ENCODE measurements at places on chromosomes 5 and 9.

DNA sequence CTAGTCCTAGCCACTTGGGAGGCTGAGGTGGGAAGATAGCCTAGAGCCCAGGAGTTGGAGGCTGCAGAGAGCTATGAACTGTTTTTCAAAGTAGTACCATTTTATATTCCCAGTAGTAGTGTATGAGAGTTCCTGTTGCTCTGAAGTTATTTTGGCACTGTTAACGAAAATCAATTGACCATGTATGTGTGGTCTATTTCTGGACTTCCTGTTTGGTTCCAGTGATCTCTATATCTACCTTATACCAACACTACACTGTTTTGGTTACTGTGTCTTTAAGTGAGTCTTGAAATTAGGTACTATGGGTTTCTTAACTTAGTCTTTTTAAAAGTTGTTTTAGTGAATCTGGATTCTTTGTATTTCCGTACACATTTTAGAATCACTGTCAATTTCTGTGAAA, 13.6 kb downstream of the SLF1 start:
- peak; percentile 13 for DNase-seq

DNA sequence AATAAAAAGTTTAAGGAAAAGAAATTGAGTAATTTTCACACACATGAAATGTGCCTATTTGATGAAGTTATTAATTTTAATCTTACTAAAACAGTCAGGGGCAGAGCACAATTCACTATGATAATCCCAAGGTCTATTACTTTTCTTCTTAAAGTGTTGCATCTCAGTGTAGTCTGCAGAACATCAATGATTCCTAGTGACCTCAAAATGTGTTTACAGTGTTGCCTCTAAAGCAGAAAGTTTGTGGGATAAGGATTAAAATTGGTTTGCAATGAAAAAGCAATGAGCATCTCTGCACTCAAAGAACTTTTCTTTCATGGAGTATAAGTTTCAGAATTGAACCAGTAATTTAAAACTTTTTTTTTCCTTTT, 63.0 kb downstream of the CEP120 start:
- DNase-seq, result no peak

DNA sequence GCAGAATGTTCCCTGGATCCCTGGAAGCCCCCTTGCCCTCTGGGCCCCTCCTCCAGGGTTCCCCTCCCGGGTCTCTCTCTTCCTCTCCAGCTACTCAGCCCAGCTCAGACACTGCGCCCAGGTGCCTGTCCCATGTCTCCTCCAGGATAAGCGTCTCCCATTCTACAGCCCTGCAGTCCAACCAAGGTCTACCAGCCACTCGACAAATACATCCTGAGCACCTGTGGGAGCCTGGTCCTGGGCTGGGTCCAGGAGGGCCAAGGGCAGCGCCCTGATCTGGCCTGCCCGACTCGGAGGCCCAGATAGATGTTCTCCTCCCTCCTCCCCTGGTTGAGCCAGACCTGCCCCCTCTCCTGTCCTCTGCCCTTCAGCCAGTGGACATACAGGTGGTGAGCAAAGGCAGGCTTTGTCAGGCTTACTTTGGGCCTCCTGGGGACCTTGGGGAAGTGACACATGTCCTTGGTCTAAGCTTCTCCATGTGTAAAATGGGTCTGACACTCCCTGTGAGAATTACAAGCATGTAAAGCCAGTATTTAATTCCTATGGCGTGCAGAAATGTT, 1.4 kb downstream of the FLT4 start:
- no peak for DNase-seq

GRCh38 chr9:110068212-110068611, 139.7 kb downstream of the C9orf152 start:
- no peak for DNase-seq

GRCh38 chr5:59575648-59576445, 317.7 kb downstream of the PDE4D start:
- DNase-seq, result no peak

DNA sequence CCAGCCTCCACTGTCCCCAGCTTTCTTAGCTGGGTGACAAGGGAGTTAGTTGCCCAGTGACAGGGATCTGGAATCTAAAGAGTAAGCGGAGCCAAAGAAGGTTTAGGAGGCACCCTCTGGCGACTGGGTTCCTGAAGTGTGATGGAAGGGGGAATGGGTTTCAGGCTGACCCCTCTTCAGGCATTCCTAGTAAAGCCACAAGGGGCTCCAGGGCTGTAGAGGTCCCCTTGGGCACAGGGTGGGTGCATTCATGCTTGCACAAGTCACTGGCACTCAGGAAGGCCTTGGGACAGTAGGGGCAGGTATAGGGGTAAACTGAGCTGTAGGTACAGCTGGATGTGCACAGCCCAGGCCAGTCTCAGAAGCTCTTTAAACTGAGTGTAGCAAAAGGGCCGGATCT, 74.2 kb downstream of the CPLANE1 start:
- no peak for DNase-seq

GRCh38 chr9:105254226-105254625, 9.8 kb downstream of the SLC44A1 start:
- DNase-seq, result no peak

- no peak for DNase-seq
Measured at GRCh38 chr9:117138231-117138630, 276.6 kb downstream of the ASTN2 start.

GRCh38 chr9:2355697-2355983, 265.9 kb upstream of the VLDLR start:
- no peak for DNase-seq

GRCh38 chr5:176538989-176539384, 1.8 kb upstream of the RNF44 start:
- DNase-seq, result no peak

DNA sequence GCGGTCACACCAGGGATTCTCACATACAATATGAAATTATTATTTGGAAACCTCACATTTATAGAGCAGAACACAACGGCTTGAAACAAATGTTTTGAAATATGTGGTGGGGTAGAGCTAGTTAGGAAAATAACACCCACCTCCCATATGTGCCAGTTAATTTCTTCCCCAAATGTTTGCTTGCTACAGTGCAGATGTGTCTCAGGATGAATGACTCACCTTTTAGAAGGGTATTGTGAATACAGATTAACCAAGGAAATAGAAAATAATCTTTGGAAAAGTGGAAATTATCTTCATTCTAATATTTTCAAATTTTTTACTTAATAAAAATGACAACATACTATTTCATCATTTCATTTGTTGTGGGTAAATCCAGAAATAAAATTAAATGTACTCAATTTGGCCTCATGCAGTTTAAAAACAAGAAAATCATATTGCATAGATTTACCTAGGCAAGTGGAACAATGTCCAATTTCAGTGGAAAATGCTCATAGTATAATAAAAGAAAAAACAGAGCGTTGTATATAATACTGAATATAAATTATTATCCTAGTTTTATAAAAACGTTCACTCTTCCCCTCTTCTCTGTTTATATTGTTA, 39.3 kb upstream of the RICTOR start:
- no peak for DNase-seq

- DNase-seq, result peak; percentile 98
Measured at GRCh38 chr9:38068701-38069628, at the start of gene SHB. Gene SHB, minus strand, starts transcription at chr9:38069227. Its CDS starts 582 bp downstream, at chr9:38068645.

- no peak for DNase-seq
Measured at GRCh38 chr5:54860321-54860720, 125.1 kb downstream of the ESM1 start.

- DNase-seq, result no peak
Measured at GRCh38 chr5:157952374-157952685, 93.4 kb upstream of the CLINT1 start.

DNA sequence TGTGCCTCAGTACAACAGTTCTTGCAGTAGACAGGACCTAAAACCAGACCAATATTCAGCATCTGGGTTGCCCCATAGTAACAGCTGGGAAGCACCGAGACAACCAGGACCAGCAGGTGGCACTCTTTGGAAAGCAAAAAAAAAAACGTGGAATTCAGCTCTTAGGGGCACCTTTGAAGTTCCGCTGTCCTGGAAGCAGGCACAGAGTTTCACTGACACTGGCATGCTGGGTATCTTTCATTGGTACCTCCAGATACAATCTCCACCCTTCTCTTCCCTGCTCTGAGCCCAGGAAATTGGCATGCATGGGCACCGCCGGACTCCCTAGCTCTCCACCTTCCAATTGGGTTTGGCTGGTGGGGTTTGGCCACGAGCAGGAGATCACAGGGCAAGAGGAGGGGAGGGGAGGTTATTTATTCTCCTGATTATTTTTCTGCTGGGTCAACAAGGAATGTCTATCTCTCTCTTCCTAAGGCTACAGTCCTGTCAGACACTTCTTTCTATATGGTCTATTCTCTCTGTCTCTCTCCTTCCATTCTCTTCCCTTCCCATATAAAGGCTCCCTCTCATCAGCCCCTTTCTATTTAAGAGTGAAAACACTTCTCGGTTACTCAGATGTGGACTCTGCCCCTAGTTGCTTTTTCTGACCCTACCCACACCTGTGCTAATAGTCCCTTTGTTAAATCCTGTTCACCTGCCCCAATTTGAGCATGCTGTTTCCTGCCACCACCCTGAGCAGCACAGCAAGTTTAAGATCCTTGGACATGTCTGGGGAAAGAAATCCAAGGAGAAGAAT, 1.9 kb upstream of the IDNK start:
- peak; percentile 62 for DNase-seq

DNA sequence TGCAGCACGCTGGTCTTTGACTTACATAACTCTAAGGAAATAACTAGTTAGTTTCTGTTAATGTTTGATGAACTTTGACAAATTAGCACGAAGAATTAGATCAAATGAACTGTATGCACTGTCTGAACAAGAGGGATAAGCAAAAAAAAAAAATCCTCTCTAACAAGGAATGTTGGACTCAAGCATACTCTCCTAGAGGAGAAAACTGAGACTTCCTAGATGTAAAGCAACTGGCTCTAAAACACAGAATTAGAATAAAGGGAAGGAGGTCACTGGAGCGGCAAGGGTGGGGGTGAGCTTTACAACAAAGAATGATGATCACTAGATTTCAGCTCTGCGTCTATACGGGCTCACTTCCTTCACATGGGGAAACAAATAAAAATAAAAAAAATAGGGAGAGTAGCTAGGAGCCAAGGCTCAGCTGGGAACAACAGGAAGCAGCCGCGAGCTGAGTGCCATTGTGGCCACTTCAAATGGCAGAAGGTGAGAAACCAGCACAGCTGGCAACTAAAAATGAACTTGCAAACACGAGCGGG, 48.7 kb upstream of the CEMIP2 start:
- no peak for DNase-seq

DNA sequence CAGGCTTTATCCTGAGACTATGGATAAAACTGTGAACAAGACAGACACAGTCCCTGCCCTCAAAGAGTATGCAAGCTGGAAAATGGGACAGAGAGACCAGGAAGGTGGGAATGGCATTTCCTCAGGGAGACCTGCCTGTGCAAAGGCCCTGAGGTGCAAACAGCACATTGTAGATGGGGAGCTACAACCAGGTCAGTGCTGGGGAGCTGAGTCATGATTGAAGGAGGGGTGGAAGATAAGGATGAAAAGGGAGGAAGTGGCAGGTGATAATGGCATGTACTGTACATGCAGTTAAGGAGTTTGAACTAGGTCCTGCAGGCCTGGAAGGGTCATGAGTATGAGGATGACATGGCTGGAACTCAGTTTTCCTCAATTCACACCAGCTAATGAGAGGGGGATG, 75.5 kb upstream of the BOD1 start:
- no peak for DNase-seq

DNA sequence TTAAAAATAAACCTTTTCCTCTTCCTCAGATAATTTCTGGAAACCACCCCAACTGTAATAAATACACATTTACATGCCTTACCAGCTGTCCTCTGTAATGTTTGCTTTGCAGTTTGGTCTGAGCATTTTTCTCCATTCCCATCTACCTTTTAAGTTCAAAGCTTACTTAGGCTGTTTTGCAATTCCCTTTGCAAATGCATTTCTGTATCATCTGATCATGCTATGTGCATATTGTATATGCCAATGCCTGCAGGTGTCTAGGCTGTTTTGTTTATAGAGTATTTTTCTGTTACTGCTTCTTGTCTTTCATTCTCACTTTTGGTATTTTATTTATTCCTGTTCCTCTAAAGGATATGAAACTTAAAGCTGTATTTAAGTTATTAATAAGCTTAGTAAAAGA, 86.3 kb downstream of the SLC44A1 start:
- DNase-seq, result no peak

DNA sequence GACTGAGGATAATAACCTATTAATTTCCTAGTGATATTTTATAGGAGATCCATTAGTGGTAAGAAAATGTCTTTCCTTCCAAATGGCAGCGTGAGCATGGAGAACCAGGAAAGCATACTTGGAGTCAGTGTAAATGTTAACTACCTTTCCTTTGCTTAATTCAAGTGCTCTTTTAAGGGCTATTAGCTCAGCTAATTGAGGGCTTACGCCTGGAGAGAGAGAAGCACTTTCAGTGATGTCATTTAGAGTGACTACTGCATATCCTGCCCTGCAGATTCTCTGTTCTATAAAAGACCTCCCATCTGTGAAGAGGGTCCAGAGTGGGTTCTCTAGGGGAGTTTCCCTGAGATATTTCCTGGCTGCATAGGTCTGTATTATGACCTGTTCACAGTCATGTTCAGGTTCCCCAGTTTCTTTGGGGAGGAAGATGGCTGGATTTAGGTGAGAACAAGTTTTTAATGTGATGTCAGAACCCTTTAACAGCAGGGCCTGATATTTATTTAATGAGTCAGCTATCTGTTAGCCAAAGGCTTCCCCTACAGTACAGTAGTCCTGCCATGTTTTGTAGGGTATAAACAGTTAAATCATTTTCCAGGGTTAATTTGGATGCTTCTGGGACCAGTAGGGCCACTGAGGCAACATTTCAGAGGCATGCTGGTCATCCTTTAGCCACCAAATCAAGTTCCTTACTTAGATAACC, 89.6 kb downstream of the TRIM36 start:
- no peak for DNase-seq

DNA sequence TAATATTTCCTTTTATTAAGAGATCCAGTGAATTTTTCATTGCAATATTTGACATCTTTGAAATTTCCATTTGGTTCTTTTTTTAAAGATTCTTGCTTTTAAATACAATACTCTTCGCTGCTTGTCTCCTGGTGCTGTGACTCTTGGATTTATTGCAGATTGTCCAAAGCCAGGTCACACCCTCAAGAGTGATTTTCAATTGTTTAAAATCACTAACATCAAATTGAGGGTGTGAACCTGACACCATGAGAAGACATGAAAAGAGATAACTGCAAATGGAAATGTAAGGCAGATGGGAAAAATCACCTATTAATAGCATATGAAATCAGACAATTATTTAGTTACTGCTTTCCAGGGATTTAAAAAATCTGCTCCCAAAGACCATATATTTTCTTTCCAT, 42.6 kb downstream of the ANXA1 start:
- no peak for DNase-seq

- no peak for DNase-seq
Measured at GRCh38 chr5:39197556-39197955, 21.8 kb downstream of the FYB1 start.

All from GM20000 (cell line).